ENCODE measurements at places on chromosomes 11 and 22.

GRCh38 chr11:130472434-130472961, 24.1 kb downstream of the ADAMTS15 start:
- H3K36me3 ChIP-seq, result peaks cover 3% of the 10 kb centered on the region
- no peak overlapping the region for H3K4me3 ChIP-seq
- H3K4me1 ChIP-seq, result peaks cover 6% of the 10 kb centered on the region
- no peaks in the 10 kb centered on the region for H3K27me3 ChIP-seq
- H3K27ac ChIP-seq, result no peak overlapping the region

DNA sequence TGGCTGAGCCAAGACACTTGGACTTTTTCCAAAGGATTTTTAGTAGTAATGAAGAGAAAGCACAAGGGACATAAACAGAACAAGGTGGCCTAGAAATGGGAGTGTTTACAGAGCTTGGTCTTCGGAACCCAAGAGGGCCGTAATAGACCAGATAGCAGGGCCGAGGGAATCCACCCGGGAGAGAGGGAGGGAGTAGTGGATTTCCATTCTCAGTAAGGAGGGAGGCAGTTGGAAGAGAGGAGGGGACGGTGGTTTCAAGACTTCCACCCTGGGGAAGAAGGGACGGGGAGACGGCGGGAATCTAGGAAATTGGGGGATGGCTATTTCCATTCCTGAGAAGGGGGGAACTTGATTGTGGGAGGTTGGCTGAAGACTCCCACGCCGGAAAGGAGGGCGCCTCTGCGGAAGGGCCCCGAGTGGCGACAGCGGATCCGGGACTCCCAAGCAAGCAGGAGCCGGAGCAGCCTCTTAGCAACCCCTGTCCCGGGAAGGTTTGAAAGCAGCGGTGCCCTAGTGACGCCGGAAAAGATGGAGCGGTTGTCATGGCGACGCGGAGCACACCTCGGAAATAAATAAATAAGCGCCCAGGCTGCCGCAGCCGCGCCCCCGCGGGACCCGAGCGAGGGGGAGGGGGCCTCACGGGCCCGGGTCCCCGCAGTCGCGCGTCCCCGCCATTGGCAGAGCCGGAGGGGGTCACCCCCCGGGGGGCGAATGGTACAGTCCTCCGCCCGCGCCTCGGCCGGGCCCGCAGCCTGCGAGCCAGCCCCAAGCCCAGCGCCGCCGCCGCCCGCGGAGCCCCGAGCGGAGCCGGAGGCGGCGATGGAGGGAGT, 31.6 kb downstream of the EIF3F start:
- peaks cover 14% of the 10 kb centered on the region for H3K4me1 ChIP-seq
- H3K36me3 ChIP-seq, result no peaks in the 10 kb centered on the region
- peak; percentile 53 for DNase-seq
- H3K27me3 ChIP-seq, result peaks cover 72% of the 10 kb centered on the region
- H3K4me3 ChIP-seq, result peak overlapping the region; percentile 87

DNA sequence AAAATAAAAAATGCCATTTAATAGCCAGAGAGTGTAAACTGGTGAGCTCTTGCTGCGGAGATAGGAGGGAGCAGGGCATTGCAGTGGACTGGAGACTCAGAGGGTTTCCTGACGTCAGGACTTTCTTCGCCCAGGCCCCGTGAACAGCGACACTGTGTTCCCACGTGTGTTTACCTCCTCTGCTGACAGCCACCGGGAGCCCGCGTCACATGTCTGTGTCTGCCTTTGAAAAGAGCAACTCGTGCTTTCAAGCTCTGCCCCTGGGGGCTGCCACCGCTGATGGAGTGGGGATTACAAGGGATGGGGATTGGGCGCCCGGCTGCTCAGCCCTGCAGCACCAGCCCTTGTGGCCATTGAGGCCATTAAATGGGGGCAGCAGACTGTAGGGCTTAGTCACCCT, 3.3 kb downstream of the TANGO2 start:
- DNase-seq, result no peak
- peaks cover 14% of the 10 kb centered on the region for H3K4me1 ChIP-seq
- H3K27me3 ChIP-seq, result peaks cover 7% of the 10 kb centered on the region
- H3K36me3 ChIP-seq, result no peaks in the 10 kb centered on the region

GRCh38 chr11:103344886-103345285, 235.7 kb downstream of the DYNC2H1 start:
- no peaks in the 10 kb centered on the region for H3K27me3 ChIP-seq
- peaks cover 4% of the 10 kb centered on the region for H3K4me1 ChIP-seq
- no peak for DNase-seq
- no peak overlapping the region for H3K4me3 ChIP-seq
- H3K27ac ChIP-seq, result no peak overlapping the region

DNA sequence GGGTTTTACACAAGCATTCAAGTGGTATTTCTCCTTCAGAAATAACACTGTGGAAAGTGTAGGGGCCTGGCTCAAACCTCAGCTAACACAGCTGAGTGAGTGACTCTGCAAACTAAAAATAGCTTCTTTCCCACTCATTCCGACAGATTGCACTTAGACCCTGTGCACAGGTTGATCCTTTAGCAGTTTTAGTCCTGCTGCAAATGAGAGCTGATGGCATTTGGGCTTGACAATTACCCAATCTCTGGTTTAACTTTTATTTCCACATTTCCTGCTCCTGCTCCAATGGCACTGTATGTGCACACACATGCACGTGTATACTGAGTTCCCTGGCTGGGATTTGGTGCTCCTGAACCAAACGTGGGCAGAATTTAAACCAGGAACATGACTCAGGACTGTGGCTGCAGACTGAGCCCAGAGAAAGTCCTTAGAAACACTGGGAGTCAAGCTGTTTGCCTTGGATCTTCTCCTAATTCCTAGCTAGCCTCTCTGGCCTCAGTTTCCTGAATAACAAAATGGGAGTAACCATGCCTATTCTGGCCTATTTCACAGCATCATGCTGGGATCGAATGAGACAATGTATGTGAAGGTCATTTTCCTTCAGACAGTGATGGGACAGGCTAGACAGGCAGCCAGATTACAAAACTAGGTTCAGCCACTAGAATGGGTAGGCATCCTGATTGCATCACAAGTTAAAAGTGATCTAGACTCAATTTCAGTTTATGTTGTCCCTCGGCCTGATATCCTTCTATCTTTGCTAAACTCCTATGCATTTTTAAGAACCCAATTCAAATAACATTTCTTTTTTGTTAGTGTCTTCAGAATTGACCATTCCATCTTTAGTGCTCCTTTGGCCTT, 58.2 kb downstream of the SERGEF start:
- H3K4me3 ChIP-seq, result no peak overlapping the region
- no peak for DNase-seq
- H3K27me3 ChIP-seq, result no peaks in the 10 kb centered on the region
- H3K27ac ChIP-seq, result no peak overlapping the region

DNA sequence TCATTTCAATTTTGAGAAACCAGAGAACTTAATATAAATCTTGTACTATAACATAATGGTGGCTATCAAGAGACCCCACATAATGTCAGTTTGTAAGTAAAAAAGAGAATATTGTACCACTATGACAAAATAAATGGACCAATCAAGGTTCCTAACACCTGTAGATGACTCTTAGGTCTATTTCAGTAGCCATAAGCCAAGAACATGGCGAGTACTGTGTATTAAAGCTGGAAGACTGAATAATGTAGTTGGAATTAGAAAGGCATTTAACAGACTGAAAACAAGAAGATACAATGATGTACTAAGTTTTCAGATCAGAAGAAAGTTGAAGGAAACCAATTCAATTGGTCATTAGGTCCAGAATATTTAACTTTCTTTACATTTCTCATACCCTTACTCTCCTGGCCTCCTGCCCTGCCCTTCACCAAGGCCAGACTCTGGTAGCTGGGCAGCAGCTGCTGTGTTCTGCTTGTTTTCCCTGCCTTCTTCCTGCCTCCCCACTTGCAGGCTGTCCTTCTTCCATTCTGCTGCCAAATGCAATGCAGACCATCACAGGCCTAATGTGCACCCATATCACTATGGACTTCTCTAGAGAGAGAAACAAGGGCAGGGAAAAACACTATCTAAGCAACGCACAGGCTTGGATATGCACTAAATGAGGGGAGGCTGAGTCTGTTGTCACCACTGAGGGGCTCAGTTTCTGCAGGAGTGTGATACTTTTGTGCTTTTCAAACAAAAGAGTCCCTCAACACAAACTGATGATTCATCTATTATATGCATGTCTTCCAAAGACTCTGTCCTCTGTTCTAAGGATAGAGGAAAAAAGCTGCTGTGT, 60.1 kb downstream of the RAB30 start:
- H3K4me1 ChIP-seq, result peaks cover 55% of the 10 kb centered on the region
- H3K27me3 ChIP-seq, result no peaks in the 10 kb centered on the region
- H3K36me3 ChIP-seq, result peaks cover 8% of the 10 kb centered on the region

DNA sequence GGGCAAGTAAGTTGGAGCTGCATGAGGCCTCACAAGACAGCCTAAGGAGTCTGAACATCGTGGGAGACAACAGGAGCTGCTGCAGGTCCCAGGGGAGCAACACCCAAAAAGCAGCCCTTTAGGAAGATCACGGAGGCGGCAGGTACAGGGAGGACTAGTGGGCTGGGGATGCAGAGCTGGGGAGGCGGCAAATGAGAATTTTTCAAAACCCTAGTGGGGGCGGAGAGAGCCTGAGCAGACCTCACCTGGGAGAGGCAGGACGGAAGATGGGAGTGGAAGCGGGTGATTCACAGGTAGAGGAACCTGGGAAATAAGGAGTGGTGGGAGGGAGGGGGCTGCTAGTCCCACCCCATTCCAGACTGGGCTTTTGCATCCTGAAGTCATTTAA, 42.1 kb downstream of the DKK3 start:
- peaks cover 7% of the 10 kb centered on the region for H3K36me3 ChIP-seq
- DNase-seq, result no peak
- peaks cover 19% of the 10 kb centered on the region for H3K4me1 ChIP-seq
- H3K4me3 ChIP-seq, result no peak overlapping the region
- H3K27me3 ChIP-seq, result no peaks in the 10 kb centered on the region

- peaks cover 7% of the 10 kb centered on the region for H3K27me3 ChIP-seq
- H3K36me3 ChIP-seq, result peaks cover 4% of the 10 kb centered on the region
- no peak overlapping the region for H3K27ac ChIP-seq
- no peaks in the 10 kb centered on the region for H3K4me1 ChIP-seq
- no peak overlapping the region for H3K4me3 ChIP-seq
Observed at GRCh38 chr22:44573451-44573850, 75.4 kb upstream of the RTL6 start.

DNA sequence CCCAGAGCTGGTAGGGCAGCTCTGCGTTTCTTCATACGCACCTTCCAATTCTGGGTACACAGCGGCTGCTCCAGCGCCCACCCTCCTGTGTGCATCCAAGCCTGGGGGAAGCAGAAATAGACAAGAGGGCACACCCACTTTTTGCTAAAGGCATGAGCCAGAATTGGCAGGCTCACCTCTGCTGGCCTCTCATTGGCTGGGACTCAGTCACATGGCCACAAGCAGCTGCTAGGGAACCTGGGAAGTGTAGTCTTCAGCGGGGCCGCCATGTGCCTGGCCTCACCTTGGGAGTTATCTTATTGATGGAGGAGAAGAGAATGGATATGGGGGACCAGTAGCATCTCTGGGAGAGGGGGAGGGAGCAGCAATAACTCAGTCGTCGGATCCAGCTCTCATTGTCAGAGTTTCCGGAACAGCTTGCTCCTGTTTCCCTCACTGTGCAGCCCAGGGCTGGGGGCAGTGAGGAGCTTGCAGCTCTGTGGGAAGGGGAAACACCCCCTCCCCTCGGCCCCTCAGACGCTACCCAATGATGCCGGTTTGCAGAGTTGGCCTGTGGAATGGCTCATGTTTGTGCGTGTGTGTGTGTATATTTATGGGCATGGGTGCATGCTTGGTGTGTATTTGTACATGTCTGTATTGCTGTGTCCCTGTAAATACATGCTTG, 11.8 kb upstream of the MIEF1 start:
- peak; percentile 47 for DNase-seq
- peak overlapping the region; percentile 9 for H3K4me3 ChIP-seq
- no peaks in the 10 kb centered on the region for H3K27me3 ChIP-seq
- peak overlapping the region; percentile 1 for H3K27ac ChIP-seq

GRCh38 chr22:17237038-17237668, 17.9 kb upstream of the ADA2 start:
- H3K36me3 ChIP-seq, result no peaks in the 10 kb centered on the region
- H3K27ac ChIP-seq, result no peak overlapping the region
- peaks cover 20% of the 10 kb centered on the region for H3K27me3 ChIP-seq
- H3K4me3 ChIP-seq, result no peak overlapping the region

DNA sequence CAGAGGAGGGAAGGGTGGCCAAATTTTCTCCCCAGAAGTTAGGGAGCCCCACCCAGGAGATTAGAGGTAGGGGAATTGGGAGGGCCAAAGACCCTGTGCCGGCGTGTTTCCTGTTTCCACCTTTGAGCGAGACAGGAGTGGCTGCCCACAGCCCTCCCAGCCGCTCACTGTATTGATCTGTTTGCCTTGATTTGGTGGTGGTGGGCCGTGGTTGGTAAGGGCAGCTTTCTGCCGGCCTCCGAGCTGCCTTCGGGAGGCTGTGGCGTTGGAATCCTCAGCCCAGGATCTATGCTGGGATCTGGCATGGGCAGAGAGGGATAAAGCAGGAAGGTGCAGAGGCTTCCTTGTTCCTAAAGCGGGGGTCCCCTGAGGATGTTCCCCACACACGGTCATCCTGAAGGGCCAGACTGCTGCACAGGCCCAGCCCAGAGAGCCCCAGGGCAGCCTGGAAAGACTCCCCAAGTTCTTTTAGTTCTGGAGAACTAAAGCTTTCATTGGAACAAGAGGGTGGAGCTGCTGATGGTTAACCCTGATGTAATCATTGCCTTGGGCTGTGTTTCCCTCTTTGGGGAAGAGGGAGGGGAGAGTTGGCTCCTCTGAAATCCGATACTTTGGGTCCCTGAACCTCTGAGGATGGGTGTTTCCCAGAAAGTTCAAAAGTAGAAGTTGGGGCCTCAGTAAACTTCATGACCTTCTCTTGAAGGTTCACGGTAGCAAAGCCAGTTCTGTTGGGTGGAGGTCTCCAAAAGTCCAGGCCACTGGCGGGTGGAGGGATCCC, 7.2 kb downstream of the FAM83F start:
- H3K27me3 ChIP-seq, result peaks cover 6% of the 10 kb centered on the region
- H3K27ac ChIP-seq, result peak overlapping the region; percentile 69
- peak overlapping the region; percentile 58 for H3K4me3 ChIP-seq

GRCh38 chr11:107928767-107929507, 689 bp downstream of the RAB39A start:
- H3K36me3 ChIP-seq, result no peaks in the 10 kb centered on the region
- H3K4me1 ChIP-seq, result peaks cover 19% of the 10 kb centered on the region
- H3K27ac ChIP-seq, result peak overlapping the region; percentile 98
- H3K27me3 ChIP-seq, result peaks cover 14% of the 10 kb centered on the region

GRCh38 chr11:61969838-61970662, 2.6 kb upstream of the FTH1 start:
- H3K4me3 ChIP-seq, result peak overlapping the region; percentile 98
- H3K4me1 ChIP-seq, result peaks cover 57% of the 10 kb centered on the region
- peaks cover 11% of the 10 kb centered on the region for H3K36me3 ChIP-seq
- DNase-seq, result no peak
- H3K27ac ChIP-seq, result no peak overlapping the region
- no peaks in the 10 kb centered on the region for H3K27me3 ChIP-seq

DNA sequence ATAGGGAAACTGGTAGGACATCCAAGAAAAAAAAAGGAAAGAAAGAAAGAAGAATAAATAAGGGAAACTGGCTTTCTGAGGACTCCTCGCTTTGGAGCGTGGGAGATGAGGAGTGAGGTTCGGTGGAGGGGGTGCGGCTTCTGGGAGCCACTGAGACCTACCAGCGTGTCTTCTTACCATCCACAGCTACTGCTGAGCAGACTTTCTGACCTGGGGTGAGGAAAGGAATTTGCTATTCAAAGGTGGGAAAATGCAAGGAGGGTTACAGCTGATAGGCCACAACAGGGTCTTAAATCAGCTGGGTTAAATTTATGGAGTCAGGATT, 488 bp upstream of the SELENOM start:
- H3K27ac ChIP-seq, result no peak overlapping the region
- no peaks in the 10 kb centered on the region for H3K36me3 ChIP-seq
- peak overlapping the region; percentile 78 for H3K4me3 ChIP-seq
